GM19239 (cell line): ENCODE measurements at places on chromosomes 2 and 18.

DNA sequence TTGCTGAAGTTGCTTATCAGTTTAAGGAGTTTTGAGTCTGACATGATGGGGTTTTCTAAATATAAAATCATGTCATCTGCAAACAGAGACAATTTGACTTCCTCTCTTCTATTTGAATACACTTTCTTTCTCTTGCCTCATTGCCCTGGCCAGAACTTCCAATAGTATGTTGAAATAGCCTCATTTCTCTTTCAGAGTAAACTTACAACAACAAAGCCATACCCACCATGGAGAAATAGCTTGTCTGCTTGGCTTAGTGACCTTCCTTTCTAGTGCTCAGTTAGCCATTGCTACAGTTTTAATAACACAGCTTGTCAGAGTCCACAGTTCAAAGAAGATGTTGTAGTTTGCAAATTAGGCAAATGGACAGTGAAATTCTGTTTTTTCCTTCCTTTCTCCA lies 228.0 kb downstream of the ETAA1 start:
- DNase-seq: no peak

- DNase-seq: no peak
Observed at GRCh38 chr2:26052740-26053139, 18.9 kb downstream of the RAB10 start.

DNA sequence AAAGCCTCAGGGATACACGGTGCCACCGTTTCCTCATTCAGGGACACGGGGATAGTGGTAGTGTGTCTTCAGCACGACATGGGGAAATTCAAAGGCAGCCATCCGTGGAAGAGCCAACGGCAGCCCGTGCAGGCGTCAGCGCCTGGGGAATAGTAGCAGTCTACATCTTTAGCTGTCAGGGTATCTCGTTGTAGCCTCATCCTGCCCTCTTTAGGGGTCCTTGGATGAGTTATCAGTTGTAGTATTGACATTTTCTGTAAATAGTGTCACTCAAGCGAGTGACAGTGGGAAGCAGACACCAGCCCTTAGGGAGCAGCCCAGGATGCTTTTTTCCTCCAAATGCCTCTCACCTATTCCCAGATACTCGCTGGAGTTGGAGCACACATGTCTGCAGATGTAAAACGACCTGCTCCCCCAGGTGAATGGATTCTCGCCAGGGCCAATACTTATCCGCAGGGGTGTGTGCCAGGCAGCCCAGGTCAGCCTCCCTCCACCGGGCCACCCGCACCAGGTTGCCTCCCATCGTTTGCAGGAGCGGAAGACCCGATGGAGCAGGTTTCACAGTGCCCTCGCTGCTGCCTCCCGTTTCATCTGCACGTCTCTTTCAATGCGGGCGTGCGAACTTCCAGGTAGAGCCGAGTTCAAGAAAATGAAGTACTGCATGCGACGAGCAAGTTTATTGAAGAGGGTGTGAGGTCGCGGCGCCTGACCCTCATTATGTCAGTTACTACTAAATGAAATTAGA lies 41.0 kb downstream of the AGAP1 start:
- DNase-seq: no peak

DNA sequence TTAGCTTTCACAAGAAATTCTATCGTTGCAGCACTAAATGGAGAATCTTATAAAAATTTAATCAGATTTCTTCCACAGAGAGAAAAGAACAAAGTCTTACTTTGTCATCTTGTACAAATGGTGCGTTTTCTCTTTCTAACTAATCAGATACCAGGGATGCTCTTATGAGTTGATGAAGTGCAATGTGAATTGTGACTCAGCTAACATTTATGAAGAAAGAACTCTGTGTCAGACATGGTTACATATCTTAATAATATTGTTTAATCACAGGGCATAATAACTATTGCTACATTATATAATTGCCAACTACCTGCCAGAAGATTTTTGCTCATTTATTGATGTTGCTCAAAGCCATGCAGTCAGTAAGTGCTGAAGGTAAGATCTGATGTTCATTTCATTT lies 465.0 kb downstream of the CCDC85A start:
- DNase-seq: no peak

- peak; percentile 19 for DNase-seq
Observed at GRCh38 chr2:241354668-241355658, 1.1 kb upstream of the FARP2 start.

GRCh38 chr18:51123936-51124486 lies 73.5 kb downstream of the MEX3C start:
- DNase-seq: no peak

GRCh38 chr2:177149155-177149503 lies 63.5 kb upstream of the HNRNPA3 start:
- DNase-seq: no peak

- DNase-seq: no peak
Observed at GRCh38 chr2:219633276-219634065, 6.0 kb downstream of the SLC4A3 start.
